Activated CD8-positive, alpha-beta memory T cell treated with anti-CD3 and anti-CD28 coated beads for 24 hours (primary cell): ENCODE measurements at places on chromosomes 6 and 20.
A peak's percentile ranks its signal among the peaks of the same experiment; 100 is the strongest.

GRCh38 chr6:154306696-154307095 is 49.9 kb downstream of the IPCEF1 start:
- DNase-seq = no peak

DNA sequence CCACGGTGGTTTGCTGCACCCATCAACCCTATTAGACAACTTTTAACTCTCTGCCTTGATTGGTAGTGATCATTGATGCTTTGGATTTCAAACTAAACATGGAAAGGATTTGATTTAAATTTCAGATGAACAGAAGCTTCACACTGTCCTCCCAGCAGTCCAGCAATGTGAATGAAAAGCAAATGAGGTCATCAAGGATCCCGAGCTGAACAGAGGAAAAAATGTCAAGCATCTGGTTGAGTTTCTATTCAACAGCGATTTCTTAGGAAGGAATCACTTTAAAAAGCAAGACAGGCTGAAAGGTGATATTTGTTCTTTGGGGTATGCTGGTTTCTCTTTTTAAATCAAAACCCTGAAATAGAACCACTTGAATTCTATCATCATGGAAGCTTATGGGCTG is 10.6 kb upstream of the SAMD3 start:
- no peak for DNase-seq

DNA sequence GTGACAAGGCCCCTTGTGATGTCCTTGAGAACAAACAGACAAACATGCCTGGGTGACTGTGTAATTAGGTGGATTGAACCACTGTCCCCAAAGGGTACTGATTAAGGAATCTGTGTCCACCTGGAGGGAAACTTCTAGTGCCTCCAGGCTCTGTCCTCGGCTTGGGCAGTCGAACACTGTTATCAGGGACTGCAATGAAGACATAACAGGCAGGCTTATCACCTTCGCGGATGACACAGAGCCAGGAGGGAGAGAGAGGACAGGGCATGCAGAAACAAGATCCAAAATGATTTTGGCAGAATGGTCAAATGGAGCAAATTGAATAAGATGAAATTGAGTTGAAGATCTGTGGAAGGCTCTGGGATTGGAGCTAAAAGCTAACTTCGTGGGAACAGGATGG is 60.9 kb upstream of the ZFAND3 start:
- DNase-seq = no peak

DNA sequence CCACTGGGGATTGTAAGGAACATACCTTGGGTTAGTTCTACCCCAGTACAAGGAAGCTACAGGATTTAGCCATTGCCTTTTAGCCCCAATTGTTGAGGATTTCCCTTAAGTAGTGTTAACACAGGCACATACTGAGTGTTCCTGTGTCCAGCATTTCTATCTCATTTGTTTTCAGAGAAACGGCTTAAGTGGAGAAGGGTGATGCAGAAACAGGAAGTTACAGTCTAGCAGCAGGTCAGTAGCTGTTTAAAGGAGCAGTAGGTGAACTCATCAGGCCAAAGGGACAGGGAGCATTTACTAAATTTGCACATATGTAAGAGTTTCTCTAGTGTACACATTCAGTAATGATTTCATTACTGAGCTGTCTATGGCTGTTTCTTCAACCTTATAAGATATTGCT is 644.2 kb upstream of the GJE1 start:
- DNase-seq = no peak

GRCh38 chr6:132456700-132457143 is 55.4 kb upstream of the MOXD1 start:
- no peak for DNase-seq

- no peak for DNase-seq
Observed at GRCh38 chr6:6284221-6284966, 36.1 kb downstream of the F13A1 start.

DNA sequence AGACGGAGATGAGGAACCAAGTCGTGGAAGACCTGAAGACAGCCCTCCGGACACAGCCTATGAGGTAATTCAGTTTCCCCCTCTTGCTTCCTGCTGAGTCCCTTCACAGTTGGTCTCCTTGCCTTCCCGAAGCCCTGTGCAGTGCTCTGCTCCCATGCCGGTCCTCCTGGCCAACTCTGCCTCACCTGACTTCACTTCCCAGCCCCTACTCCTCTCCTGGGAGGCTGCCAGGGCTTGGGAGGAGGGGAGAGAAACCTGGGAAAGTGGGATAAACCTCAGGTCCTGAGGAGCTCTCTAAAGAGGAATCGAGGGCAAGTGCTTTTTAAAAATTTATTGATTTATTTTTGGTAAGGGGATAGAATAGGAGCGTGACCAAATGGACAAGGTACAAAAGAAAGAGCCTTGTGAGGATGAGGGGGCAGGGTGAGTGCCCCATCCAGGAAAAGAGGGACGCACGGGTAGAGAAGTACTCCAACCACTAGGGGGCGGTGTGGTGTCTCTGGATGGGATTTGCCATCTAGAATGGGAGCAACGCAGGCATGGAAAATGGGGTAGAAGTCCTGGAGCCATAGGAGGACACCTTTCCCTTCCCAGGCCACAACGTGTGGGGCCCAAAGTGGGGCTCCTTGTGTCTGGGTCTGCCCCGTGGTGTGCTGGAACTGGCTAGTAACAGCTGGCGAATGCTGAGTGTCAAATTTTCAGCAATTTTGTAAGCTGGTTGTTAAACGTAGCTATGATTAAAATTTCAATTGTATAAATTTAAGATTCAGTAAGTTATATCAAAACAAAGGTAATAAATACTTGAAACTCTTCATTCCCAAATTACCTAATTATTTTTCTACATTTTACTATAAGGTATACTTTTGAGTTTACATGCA is 69.0 kb downstream of the MOCS1 start:
- DNase-seq = peak; percentile 83

DNA sequence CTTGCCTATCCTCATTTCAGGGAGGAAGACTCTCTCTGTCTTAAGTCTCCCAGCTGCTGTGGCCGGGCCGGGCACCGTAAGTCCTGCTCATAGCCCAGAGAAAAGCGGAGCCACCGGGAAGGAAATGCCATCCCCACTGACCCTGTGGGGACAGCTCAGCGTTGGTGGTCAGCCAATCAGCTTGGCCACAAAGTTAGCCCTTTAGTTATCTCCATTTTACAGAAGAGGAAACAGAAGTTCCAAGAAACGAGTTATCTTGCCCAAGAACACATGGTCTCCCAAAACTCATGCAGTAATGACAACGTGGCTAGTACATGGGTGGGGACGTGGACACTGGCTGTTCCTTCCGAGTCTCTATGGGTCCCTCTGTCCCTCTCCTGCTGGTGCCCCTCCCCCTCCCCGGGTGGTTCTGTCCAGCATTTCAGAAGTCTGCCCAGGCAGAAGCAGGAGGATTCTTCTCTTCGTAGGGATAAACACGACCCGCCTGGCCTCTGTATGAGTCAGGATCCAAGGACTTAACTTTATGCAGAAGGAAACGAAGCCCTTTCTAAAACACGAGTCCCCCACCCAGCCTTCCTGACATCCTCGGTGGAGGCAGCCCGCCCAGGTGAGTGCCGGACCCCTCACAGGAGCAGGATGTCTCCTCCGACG is 273.8 kb downstream of the CDH4 start:
- DNase-seq = no peak

- peak; percentile 38 for DNase-seq
Observed at GRCh38 chr20:4113615-4114603, 98.6 kb upstream of the RNF24 start.

DNA sequence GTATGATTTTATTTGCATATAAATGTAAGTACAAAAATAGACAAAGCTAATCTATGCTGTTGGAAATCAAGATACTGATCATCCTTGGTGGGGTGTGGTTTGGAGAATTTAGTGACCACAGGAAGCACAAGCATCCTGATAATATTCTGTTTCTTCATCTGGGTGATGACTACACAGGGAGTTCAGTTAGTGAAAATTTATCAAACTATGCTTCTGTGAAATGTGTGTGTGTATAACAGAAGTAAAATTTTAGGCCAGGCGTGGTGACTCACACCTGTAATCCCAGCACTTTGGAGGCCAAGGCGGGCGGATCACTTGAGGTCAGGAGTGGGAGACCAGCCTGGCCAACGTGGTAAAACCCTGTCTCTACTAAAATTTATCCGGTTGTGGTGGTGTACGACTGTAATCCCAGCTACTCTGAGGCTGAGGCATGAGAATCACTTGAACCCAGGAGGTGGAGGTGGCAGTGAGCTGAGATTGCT is 20.6 kb downstream of the ENPP3 start:
- no peak for DNase-seq

GRCh38 chr6:40933864-40934263 is 105.2 kb downstream of the UNC5CL start:
- DNase-seq = no peak

DNA sequence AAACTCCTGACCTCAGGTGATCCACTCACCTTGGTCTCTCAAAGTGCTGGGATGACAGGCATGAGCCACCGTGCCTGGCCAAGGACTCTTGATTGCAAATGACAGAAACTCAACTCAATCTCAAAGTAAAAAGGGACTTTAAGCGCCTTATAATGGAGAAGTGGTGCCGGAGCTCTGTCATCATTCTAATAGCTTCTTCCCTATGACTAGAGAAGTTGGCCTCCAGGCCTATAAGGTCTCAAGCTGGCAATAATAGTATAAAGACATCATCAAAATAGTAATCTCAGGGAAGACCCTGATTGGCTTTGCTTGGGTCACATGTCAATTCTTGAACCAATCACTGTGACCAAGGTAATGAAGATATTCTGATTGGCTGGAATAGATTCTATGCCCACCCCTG is 8.5 kb upstream of the KIAA1755 start:
- no peak for DNase-seq

GRCh38 chr6:158460602-158461169 is 99.2 kb upstream of the TMEM181 start:
- no peak for DNase-seq

DNA sequence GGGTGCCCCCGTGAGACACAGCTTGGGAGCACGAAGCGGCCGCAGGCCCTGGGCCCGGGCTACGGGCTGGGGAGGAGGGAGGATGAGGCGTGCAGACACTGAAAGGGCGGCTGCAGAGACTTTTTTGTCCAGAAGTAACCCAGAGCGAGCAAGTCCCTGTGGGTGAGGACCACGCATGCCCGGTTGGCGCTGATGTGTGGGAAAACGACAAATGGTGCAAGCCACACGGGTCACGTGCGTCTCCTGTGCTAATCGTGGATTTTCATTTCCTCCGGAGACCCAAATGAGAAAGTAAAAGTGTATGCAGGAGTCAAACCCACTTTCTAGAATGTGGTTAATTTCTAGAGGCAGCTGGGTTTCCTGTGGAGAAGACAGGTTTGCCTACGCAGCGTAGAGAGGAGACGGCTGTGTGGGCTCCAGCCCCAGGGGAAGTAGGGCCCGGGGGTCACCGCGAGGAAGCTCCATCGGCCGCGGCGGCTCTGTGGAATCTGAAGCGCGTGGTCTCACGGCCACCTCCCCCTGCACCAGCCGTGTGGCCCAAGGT is 19.0 kb downstream of the DLL1 start:
- peak; percentile 85 for DNase-seq

DNA sequence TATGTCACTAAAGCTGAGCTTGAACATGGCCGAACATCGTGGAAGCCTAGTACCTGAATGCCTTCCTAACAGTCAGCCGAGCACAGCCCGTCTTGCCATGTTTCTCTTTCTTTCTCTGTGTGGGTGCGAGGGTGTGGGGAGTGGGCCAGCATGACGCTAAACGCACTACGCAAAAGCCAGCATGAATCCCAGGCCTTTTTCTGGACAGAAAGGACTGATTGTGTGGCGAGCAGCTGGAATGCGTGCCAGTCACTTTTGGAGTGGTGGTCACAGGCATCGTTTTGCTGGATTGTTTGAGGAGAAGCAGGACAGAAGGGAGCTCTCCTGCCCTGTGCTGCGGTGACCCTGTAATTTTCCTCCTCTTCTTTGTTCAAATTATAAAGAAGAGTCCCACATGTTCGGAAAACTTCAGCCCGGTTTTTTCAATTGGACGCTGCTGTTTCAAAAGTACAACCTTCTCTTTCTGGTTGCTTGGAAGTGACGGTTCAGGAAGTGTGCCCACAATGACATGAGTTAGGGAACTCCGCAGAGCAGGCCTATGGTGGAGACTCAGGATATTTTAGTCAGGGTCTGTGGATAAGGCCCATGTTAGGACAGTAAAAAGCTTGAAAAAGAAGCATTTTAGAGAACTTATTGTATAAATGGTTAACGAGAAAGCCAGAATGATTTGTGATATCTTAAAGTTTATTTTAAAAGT is 54.3 kb downstream of the PDE7B start:
- DNase-seq = no peak

DNA sequence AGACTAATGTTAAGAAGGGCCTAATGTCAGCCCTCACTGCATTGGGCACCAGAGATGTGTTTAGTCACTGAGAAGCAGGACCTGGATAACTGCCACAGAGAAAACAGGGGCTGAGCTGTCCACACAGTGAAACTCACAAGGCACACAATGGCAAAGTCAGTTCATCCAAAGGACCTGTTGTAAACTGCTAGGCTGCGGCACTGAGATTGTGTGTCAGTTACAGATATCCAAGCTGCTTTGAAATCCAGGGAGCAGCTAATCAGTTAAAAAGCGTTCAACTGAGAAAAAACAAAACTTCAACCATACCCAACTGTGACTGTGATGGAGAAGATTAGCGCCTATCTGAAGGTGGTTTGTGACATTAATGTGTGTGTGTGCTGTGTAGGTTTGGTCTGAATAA is 27.8 kb upstream of the TMEM14A start:
- no peak for DNase-seq

- DNase-seq = no peak
Observed at GRCh38 chr6:15259766-15260098, 13.9 kb downstream of the JARID2 start.

DNA sequence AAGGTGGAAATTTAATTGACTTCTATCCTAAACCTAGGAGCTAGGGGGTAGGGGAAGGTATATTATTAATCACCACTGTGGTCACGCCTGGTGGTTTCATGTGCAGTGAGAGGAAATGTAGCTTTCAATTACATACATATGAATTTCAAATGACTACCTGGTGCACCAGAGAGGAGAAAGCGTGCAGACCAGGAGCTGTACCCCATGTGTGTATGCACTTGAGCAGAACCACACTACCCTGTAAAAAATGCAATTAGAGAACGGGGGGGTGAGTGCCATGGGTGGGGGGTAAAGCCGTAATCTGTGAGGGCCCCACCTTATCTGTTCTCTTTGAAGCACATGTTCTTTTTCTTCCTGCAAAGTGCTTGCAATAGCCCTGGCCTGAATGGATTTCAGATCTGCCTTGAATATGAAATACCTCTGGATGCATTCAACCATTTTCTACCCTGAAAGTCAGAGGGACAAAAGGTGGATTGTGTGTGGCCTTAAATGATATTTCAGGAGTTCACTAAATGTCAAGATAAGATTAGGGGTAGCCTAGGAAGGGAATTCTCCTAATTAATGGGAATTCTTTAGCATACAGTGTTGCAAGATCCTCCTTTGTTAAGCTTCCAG is 30.9 kb upstream of the EDN3 start:
- DNase-seq = no peak

GRCh38 chr6:168404560-168404959 is 36.4 kb upstream of the SMOC2 start:
- DNase-seq = no peak

- DNase-seq = no peak
Observed at GRCh38 chr6:86448398-86448797, 488.9 kb upstream of the HTR1E start.

GRCh38 chr20:47061549-47061948 is 166.9 kb downstream of the EYA2 start:
- no peak for DNase-seq
